ENCODE measurements at places on chromosomes 16 and 17. TPM values are rescaled to one million over a fixed set of nuclear protein-coding genes. Genes with fewer than 3 reads are reported as not detected.

DNA sequence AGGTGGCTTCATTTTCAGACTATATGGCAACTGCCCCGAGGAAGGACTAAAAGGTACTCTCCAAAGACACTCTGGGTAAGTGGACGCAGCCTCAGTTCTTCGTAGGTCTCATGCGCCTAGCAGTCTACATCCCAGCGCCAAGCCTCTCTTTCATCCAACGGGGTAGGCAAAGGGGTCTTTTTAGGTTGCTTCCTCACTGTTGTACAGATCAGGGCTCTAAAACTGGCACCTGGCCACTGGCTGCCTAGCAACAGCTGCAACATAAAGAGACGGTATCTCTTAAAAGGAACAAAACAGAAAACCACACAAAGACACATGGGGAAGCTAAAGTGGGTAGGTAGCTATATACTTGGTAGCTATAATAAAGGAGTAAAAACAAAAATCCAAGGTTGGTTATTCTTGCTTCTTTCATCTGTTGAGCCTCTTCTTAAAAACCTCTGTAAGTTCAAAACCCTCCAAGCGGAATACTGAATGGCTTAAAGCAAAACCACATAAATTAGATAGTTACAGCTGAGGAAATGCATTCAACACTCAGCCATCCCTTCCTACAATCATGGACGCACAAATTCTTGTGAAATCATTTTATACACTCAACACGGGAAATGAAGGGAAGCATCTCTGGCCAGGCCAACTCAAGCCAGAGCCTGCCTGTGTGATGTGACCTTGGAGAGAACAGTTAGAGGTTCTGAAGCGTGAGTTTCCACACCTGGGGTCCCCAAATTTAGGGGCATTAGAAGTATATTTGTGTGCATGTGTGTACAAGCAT, 22.7 kb downstream of the CYTH1 start:
- no peak for DNase-seq

- DNase-seq = no peak
Observed at GRCh38 chr17:10073941-10074340, 124.5 kb downstream of the GAS7 start.

DNA sequence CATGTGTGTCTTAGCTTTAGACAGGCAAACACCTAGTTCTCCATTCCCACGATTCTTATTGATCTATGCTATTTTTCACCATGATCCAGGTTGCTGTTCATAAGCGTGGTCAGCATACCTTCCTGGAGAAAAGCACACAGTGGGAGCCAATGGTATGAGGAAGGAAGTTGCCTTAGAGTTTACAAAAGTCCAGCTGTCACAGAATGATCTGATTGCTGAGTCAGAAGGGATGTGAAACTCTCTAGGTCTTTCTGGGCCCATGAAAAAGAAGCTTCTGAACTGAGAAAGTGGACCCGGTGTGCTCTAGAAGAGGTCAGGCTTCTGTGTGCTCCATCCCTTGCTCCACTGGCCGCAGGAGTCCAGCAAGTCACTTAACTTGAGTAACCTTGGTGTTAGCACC, 71.0 kb upstream of the CCL1 start:
- DNase-seq = no peak

GRCh38 chr16:56918467-56919012, 13.4 kb upstream of the HERPUD1 start:
- DNase-seq = no peak

GRCh38 chr17:55959756-55960155, 193.5 kb upstream of the ANKFN1 start:
- no peak for DNase-seq

GRCh38 chr17:71846561-71847110, 274.2 kb upstream of the SOX9 start:
- DNase-seq = no peak

DNA sequence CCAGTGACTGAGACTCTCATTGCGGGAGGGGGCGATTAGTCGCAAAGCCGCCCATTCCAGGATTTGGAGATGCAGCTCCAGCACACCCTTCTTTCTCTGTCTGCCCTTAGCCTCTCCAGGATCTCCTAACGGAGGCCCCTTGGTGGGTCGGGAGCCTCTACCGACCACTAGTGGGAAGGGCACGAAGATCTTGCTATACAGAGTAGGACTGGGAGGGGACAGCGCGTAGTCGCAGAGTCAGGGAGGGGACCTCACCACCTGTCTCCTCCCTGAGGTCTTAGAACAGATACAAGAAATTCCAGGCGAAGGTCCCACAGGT, 588 bp upstream of the SMTNL2 start:
- DNase-seq = peak; percentile 83

DNA sequence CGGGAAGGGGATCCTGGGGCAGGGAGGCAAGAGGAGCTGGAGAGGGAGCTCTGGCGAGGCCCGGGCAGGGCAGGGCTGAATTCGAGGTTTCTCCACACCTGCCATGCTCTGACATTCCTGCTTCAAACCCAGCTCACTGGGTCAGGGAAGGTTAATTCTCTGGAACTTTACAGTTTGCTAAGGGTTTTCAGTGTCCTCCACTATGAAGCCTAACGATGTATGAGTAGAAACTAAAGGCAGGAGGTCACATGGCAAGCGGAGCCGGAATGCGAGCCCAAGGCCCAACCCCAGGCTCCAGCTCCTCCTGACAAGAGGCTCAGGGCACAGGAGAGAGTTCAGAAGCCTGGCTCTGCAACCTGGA, 29.2 kb downstream of the DCAKD start:
- DNase-seq = no peak

DNA sequence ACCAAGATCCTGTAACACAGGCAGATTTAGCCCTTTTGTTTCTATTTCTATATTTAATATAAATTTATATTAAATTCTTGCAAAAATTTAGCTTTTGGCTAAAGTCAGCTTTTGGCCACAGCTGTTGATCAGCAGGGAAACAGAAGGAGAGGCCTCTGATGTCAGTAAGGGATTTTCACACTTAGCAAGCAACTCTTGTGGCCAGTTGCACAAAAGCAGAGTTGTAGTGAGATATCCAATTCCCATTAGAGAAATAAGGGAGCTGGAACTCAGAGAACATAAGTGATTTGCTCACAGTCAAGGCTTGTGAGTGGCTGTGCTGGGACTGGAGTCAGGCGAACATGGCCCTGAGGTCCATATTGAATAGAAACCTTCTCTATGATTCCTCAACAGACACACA, 16.7 kb upstream of the HEATR6 start:
- DNase-seq = no peak

GRCh38 chr16:57807968-57808528, 5.8 kb upstream of the KIFC3 start:
- peak; percentile 68 for DNase-seq

GRCh38 chr17:81397314-81398175, 2.3 kb downstream of the BAHCC1 start:
- DNase-seq = peak; percentile 73

DNA sequence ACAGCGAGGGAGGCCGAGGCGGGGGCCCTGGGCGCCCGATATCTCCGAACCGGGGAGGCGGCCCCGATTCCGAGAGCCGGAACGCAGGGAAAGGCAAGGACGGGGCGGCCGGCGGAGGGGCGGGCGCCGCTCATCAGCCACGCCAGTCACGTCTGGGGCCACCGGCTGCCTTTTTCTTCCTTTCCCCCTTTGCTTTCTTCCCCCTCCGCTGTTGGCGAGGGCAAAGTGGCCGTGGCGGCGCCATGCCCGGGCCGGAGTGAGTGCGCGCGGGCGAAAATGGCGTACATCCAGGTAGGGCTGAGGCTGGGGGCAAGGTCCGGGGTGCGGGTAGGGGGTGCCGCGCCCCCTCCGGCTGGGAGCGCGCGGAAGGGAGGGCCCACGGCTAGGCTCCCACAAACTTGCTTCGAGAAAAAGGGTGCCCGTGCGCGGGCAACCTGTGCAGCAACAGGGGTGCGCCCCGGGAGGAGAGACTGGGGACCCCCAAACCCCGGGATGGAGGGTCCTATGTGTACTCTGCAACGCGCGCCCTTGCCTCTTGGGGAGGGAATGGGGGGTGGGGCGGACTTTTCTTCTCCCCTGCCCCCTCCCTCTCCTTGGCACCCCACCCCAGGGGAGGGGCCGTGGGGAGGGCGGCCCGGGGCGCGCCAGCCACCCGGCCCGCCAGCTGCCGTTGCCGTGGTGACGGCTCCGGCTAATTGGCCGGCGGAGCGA, 486 bp downstream of the SYT17 start:
- DNase-seq = no peak

DNA sequence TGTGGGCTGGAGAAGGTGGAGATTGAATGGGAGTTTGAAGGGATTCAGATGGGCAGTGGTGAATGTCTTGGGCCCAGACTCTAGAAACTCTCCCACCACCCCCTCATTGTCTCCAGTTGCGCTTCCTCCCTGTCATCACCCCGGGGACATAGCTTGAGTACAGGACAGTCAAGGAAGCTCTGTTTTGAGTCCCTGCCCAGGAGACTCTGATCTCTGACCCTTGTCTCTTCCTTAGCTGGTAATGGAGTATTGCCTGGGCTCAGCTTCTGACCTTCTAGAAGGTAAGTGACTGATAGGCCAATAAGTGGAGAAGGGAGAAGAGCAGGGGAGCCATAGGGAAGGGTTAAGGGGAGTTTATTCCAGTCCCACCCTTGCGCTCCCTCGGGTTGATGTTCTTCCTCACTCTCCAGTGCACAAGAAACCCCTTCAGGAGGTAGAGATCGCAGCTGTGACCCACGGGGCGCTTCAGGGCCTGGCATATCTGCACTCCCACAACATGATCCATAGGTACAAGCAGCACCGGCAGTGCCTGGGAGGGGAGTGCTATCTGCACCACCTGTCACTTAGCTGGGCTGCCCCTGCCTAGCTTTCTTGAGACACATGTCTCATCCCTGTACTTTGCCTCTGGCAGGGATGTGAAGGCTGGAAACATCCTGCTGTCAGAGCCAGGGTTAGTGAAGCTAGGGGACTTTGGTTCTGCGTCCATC, 5.0 kb downstream of the TAOK2 start:
- no peak for DNase-seq

DNA sequence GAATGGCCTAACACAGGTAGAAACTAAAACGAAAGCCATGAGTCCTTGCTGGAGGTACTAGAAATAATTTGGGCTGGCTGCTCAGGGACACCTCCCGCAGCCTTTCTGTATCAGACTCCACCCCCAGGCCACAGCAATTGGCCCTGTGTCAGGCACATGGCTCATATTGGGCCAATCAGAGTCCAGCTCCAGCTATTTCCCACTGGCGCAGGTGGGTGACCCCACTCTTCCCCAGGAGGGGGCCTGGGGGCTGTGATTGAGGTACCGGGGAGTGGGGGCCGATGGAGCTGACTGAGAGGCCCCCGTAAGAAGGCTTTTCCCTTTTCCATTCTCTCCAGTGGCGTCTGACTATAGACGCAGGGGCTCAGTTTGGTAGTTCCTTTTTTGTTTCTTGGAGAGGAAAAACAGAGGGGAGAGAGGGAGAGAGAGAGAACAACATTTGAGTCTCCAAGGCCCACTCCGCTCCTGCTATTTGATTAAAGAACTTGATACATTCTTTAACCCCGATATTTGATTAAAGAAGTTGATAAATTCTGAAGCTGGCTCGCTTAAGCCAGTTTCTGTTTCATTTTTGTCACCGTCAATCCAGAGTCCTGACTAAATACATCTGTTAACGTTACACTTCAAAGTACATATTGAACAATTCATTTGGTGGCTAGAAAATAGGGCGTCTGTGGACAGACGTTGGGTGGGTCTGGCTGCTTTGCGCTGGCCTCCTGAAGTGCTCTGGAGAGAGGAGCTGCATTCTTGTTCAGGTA, 26.3 kb downstream of the FOXL1 start:
- DNase-seq = no peak

GRCh38 chr16:11169641-11170040, 86.4 kb downstream of the SOCS1 start:
- no peak for DNase-seq

DNA sequence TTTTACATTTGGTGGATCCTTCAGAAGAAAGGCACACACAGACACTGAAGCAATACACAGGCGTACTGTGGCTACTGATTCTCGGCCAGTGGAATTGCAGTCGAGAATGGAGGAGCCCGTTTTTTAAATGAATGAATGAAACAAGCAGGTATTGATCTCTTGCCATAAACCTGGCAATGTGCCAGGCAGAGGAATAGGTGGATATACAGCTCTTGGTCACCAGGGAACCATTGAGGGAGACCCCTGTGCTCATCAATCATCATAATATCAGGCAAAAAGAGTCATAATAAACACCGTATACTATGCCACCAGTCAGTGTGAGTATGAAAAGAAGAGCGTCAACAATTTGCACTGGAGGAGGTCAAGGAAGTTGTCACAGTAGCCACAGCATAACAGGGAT, 140.3 kb upstream of the FOXF1 start:
- no peak for DNase-seq

- no peak for DNase-seq
Observed at GRCh38 chr17:42989141-42989540, 8.8 kb downstream of the RUNDC1 start.

GRCh38 chr17:57908278-57908677, 46.9 kb downstream of the CUEDC1 start:
- no peak for DNase-seq

DNA sequence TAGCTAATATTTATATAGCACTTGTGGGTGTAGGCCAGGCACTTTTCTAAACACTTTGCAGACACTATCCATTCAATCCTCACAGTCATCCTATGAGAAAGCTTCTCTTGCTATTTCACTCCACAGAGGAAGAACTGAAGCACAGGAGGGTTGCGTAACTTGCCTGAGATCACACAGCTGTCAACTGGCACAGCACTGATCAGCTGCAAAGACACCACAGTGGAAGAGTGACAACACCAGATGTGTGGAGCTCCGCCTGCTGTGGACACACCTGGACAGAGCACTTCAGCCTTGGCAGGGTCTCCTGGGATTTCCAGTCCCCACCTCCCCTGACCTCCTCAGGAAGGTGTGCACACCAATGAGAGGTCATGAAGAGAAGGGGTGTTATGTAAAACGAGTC, 13.3 kb upstream of the CNEP1R1 start:
- DNase-seq = no peak

GRCh38 chr17:4214157-4214556, 49.6 kb downstream of the ANKFY1 start:
- DNase-seq = no peak

GRCh38 chr17:38597375-38597774, 8.4 kb downstream of the SRCIN1 start:
- DNase-seq = no peak

GRCh38 chr17:1232786-1233185, 37.5 kb upstream of the BHLHA9 start:
- no peak for DNase-seq

DNA sequence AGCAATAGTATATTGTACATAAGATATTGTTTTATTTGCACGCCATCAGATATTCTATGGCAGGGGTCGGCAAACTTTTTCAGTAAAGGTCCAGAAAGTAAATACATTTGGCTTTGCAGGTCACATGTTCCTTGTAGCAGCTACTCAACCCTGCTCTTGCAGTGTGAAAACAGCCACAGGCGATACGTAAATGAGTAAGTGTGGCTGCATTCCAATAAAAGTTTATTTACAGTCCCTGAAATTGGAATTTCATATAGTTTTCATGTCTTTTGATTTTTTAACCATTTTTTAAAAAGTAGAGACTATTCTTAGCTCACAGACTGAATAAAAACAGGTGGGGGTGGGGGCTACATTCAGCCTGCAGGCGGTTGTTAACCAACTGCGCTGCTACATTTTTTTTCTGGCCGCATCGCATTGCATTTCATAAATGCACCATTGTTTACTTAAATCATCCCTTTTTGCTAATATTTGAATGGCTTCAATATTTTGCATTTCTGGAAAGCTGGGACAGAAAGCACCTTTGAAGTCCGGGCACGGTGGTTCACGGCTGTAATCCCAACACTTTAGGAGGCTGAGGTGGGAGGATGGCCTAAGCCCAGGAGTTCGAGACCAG, 50.5 kb upstream of the HAPSTR1 start:
- DNase-seq = no peak

- no peak for DNase-seq
Observed at GRCh38 chr16:2438121-2438520, 8.9 kb downstream of the CCNF start.

Gene GPR139
- total RNA-seq = not detected

Gene C16orf95
- 8.6 TPM for total RNA-seq

Gene IGSF6
- not detected for total RNA-seq

Gene KRT33A
- not detected for total RNA-seq

Data from cardiac muscle cell (in vitro differentiated cells and primary cell).